ENCODE measurements at places on chromosomes 1 and 21.

GRCh38 chr21:34981791-34982190 lies 67.3 kb downstream of the RUNX1 start:
- DNase-seq, result no peak

GRCh38 chr1:33966346-33967141 lies 102.7 kb downstream of the HMGB4 start:
- DNase-seq, result no peak

DNA sequence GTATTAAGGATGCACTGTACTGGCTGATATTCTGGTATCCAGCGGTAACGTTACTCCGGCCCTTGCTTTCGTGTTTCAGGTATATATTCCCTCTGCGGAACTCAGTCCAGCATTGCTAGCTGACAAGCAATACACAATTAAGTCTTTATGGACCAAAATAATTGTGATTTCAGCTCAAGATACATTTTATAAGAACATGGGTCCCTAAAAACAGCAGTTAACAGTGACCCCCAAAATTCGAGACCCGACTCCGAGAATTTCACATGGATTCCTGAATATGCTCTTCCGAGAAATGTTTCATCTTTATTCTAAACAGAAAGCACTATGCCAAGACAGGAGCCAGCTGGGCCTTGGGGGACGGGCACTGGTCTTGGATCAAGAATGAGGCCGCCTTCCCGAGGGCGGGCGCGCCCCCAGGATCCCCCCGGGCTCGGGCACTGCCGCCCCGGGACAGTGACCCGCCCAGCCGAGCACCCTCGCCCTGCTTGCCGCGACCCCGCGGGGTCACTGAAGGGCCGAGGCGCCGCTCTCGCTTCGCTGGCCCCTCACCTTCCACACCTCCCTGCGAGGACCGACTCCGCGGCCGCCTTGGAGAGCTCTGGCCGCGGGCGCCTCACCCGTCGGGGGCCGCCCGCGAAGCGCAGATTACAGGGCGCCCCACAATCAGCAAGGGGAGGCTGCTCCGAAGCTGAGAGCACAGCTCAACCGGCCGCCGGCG lies 610 bp downstream of the SCYL3 start:
- no peak for DNase-seq

DNA sequence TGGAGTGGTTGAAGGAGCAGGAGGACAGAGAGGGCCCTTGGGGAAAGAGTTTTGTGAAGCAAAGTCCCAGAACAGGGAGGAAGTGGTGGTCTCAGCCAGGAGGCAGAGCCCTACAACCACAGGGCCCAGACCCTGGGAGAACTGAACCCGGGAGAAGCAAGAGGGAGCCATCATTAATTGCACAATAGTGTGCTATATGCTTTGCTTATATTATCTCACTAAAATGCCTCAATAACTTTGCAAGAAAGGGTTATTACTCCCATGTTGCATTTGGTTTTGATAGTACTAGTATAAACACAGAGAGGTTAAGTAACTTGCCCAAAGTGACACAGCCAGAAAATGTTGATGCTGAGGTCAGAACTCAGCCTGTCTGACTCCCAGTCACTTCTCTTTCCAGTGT lies 124.3 kb downstream of the FOXD2 start:
- DNase-seq, result no peak

GRCh38 chr1:69196071-69196470 lies 371.7 kb upstream of the LRRC7 start:
- no peak for DNase-seq

DNA sequence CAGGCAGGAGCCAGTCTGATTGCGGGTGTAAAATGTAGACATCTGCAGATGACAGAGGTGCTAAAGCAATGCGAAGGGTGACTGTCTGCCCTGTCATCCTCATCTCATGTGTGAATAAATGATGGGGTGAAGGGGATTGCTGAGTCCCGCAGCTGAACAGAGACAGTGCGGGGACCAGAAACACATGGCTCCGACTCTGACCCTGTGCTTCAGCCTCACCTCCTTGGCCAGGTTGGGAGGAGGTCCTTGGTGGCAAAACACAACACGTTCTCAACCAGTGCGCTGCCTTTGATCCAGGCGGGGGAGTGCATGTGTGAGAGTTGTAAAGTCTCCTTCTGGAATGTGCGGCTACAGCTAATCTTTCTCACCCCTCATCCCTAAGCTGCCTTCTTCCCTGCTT lies 32.0 kb upstream of the TTC22 start:
- DNase-seq, result no peak
